ENCODE measurements at places on chromosomes 16 and 17. TPM values are rescaled to one million over a fixed set of nuclear protein-coding genes. Genes with fewer than 3 reads are reported as not detected.

KIF2B gene
- total RNA-seq: 92.8 TPM

ADAP2 gene
- 6.4 TPM for total RNA-seq

MT1E gene
- total RNA-seq: 55.4 TPM

HOXB1 gene
- 1.1 TPM for total RNA-seq

OR3A3 gene
- total RNA-seq: not detected

C16orf96 gene
- 15.1 TPM for total RNA-seq

MVD gene
- 56.1 TPM for total RNA-seq

ZNF75A gene
- total RNA-seq: 66.3 TPM

ABCC3 gene
- total RNA-seq: 10.0 TPM

SLC52A1 gene
- 0.99 TPM for total RNA-seq

CORO1A gene
- total RNA-seq: 9.6 TPM

RND2 gene
- total RNA-seq: 15.7 TPM

GALR2 gene
- total RNA-seq: 0.31 TPM

SLC39A11 gene
- total RNA-seq: 18.0 TPM

CCL7 gene
- not detected for total RNA-seq

GPR179 gene
- 1.3 TPM for total RNA-seq

ABCC12 gene
- 18.3 TPM for total RNA-seq

NPIPA3 gene
- total RNA-seq: 4.5 TPM

CD68 gene
- 2.0 TPM for total RNA-seq

HIC1 gene
- total RNA-seq: 38.4 TPM

KRTAP4-3 gene
- not detected for total RNA-seq

OR1F1 gene
- total RNA-seq: not detected

PRSS21 gene
- 130 TPM for total RNA-seq

TOM1L1 gene
- 35.5 TPM for total RNA-seq

RUNDC3A gene
- total RNA-seq: 14.6 TPM

SLFN12 gene
- total RNA-seq: 4.7 TPM

ZNF423 gene
- total RNA-seq: 19.0 TPM

MAF gene
- total RNA-seq: 112 TPM

ZNF319 gene
- 12.1 TPM for total RNA-seq

CTRB2 gene
- 0.63 TPM for total RNA-seq

SPNS1 gene
- total RNA-seq: 56.9 TPM

PLEKHM1 gene
- 31.8 TPM for total RNA-seq

KRTAP4-5 gene
- total RNA-seq: not detected

MYL11 gene
- total RNA-seq: 4.2 TPM

GAST gene
- not detected for total RNA-seq

NDUFAF8 gene
- 61.1 TPM for total RNA-seq

SDR42E1 gene
- 6.5 TPM for total RNA-seq
